Dermis blood vessel endothelial cell (primary cell): ENCODE measurements at places on chromosomes 16 and 17.
A peak's percentile ranks its signal among the peaks of the same experiment; 100 is the strongest.

GRCh38 chr16:22379656-22380055 lies 5.2 kb upstream of the CDR2 start:
- DNase-seq: no peak

DNA sequence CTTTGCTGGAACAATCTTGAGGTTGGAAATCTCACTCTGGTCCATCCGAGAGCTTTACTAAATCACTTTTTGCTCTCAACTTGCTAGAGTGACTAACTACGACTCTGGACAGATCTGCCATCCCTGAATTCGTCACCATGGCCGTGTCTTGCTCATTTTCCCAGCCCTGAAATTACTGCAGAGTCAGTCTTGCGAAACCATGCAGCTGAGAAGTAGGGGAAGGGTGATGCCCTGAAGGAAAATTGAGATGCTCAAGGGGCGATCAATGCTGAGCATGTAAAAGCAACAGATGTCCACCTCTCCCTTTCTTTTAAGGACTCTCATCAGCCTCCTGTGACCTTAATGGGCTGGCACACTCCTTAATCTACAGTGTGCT lies 18.8 kb downstream of the PCTP start:
- DNase-seq: no peak

DNA sequence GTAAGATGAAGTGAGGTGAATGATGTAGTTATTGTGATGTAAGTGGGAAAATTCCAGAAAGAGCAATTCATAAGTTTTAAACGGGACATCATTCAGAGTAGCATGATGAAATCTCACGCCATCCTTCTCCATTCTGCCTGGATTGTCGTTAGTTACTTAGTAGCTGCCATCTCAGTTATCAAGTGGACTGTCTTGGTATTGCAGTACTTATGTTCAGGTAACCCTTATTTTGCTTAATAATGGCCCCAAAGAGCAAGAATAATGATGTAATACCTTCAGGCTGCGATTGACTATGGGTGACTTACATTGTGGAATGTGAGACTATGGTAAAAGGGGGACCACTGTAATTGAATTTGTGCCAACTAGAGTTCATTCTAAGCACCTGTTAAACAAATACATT lies 234.1 kb upstream of the TOM1L1 start:
- no peak for DNase-seq

- DNase-seq: no peak
These were observed 16.0 kb downstream of the C17orf100 start for GRCh38 chr17:6667516-6667915.

GRCh38 chr16:68072038-68072695 lies 13.0 kb upstream of the NFATC3 start:
- DNase-seq: no peak

GRCh38 chr16:53433509-53433908 lies 762 bp upstream of the RBL2 start:
- DNase-seq: no peak

DNA sequence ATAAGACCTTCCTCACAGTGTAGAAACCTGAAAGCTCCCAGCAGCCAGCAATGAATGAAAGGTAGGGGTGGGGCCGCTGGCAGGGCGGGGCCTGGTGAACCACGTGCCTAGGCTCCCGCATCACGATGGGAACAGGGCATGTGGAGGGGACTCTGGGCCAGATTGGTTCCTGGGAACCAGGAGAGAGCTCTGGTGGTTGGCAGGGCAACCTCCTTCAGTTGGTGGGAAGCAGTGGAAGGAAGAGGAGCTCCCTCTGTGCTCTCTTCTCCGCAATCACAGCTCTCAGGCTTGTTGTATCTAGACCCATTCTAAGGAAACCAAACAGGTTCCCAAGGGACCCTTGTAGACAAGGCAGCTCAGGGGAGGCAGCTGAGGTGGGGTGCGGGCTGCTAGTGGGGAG lies 10.5 kb downstream of the GGA2 start:
- DNase-seq: no peak

- no peak for DNase-seq
These were observed 166.4 kb downstream of the SALL1 start for GRCh38 chr16:50984688-50985087.

GRCh38 chr17:17069849-17070248 lies 27.6 kb downstream of the MPRIP start:
- peak; percentile 19 for DNase-seq

GRCh38 chr17:31509805-31510177 lies 118.3 kb downstream of the RAB11FIP4 start:
- no peak for DNase-seq

- no peak for DNase-seq
These were observed 68.8 kb downstream of the GSG1L start for GRCh38 chr16:27994686-27995085.

DNA sequence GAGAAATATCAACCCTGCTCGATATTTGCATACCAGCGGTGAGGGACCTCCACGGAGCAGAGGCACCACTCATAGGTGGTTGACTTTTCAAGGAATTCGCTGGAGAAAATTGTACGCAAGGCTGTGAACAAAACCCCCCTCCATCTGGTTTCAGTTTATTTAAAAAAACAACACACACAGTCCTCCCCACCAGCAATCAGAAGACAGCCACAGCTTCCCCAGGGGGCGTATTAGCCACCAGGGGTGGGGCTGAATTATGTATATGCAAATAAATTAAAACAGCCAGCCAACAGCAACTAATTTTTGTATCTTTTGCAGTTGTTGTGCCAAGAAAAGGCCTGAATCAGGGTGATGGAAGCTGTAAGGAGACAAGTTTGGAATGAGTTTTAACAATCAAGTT lies 5.9 kb upstream of the HSD11B2 start:
- no peak for DNase-seq

DNA sequence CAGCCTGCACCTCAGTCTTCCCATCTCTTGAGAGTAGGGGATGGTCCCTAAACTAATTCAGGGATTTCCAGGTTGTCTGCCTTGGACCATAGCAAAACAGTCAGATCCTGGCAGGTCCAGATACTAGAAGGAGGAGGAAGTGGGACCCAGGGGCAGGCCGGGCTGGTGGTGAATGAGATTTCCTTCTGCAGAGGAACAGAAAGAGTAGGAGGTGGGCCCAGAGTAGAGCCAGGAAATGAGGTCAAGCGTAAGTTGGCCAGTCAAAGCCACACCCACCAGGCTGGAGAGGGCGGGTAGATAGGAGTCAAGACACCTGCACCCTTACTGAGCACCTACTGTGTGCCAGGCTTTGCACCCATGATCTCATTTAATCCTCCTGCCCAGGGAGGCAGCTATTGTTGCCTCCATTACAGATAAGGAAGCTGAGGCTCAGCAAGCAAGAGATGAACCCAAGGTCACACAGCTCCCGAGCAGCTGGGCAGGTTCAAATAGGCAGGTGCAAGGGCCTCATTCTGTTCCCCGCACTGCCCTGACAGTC lies 2.6 kb downstream of the CDH5 start:
- peak; percentile 78 for DNase-seq

DNA sequence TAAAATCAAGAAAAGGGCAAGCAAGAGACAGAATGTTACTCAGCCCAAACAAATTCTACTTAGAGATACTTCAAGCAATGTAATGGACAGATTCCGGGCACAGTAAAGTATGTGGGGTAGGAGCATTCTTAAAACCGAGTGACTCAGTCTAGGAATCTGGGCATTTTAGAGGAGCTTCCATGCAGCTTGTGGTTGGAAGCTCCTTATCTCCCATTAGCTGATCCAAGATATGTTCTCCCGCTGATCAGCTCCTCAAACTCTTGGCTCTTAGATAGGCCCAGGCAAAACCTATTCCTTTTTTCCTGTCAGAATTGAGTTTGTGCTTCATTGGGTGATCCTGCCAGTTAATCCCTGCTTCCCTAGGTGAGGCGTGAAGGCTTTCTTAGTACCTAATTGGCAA lies 303.3 kb downstream of the CEP112 start:
- DNase-seq: no peak

DNA sequence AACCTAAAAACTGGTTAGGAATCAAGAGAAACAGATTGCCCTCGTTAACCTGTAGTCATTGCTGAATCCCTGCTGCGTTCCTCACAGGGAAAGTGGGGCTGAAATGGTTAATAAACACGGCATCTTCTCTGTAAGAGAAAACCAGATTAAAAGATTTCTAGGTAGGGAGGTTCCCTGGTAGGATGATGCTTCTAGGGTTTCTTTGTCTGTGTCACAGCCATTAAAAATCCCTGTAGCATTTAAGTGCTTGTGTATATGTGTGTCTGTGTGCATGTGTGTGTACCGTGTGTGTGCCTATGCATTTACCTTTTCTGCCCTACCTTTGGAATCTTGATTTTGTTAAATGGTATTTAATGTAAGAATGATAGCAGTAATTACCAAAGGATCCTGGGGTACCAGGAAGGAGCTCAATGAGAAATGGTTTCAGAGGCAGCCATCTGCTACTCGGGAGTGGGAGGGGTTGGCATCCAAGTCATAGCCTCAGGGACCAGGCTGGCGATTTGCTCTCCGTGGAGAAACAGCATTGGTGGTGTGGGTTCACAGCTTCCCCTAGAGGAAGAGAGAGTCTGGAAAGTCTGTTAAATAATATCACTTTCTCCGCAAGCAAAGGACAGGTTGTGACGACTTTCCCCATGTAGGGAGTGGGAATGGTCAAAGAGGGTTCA lies 177.1 kb downstream of the HS3ST4 start:
- no peak for DNase-seq

DNA sequence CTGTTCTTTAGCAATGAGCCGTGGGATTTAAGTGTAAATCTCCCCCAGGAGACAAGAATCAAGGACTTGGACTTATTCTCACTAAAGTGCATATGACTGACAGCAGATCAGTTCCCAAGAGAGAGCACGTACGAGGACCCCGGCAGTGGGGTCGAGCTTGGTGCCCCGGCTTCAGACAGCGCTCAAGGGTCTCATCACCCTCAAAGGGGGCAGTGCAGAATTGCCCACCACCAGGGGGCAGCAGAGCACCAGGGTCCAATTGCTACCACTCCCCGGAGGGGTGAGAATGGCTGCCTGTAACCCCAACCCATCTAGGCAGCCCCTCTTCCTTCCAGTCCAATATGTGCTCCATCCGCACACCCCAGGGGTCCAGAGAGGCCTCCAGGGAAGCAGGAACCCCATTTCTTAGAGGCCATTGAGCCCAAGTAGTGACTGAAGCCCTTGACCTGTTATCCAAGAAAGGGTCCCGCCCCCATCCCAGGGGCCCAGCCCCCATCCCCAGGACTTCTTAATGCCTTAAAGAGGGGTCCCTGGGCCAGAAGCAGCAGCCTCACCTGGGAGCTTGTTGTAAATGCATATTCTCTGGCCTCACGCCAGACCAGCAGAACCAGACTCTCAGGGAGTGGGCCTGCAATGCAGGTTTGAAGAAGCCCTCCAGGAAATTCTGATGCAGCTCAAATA lies 86.1 kb downstream of the ZDHHC7 start:
- DNase-seq: peak; percentile 67

DNA sequence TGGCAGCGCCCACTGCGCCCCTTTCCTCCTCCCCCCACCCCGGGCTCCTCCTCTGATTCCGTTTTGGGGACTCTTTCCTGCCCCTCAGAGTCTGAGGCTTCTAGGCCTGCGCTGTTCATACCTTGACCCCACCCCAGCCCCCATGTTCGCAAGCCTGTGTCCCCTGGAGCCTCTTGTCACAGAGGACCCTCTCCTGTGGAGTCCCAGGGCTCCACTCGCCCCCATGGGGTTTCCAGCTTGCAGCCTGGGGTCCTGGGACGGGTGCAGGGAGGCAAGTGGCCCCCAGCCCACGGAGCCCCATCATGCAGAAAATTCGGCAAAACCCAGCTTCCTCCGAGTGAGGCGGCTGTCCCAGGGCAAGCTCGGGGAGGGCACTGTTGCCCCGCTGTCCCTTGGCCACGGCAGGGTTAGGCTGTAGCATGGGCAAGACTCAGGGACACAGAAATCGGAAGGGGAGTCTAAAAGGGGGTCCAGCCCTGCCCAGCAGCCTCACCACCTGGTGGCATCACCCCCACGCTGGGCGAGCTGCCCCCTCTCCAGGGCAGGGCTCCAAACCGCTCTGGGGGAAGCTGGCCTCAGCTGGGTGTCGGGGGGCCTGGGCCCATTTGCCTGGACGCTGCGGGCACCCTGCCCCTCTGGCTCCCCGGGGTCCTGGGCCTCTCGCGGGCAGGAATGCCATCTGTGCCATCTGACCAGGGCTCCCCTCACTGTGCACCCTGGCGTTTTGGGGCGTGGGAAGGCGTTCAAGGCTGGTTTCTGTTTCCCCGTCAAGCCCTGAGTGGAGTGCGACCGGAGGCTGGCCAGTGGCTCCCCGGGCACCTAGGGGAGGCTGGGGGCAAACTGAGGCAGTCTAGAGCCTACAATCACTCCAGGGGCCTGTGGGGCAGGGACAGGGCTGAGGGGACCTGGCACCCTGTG lies 11.5 kb upstream of the BAHCC1 start:
- DNase-seq: no peak

GRCh38 chr16:24975428-24975889 lies 39.7 kb downstream of the ARHGAP17 start:
- no peak for DNase-seq

GRCh38 chr17:75191584-75191983 lies 8.8 kb upstream of the SUMO2 start:
- no peak for DNase-seq
